ENCODE measurements at places on chromosomes 16 and 17.

DNA sequence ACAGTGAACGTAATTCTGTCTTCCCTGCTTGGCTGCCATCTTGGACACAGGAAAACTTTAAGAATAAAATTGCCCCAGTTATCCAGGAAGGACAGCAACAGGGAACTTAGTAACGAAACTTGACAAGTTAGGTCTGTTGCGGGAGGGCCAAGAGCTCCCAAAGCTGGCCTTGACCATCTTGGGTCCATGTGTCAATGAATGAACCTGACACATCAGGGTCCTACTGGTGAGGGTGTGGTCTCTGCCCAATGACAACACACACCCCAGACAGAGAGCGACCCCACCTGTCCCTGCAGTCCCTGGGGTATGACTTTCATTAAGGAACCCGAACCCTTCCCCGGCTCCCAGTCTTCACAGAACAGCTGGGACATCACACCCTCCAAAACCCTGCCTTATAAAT is 96.3 kb downstream of the NDE1 start:
- DNase-seq = no peak

DNA sequence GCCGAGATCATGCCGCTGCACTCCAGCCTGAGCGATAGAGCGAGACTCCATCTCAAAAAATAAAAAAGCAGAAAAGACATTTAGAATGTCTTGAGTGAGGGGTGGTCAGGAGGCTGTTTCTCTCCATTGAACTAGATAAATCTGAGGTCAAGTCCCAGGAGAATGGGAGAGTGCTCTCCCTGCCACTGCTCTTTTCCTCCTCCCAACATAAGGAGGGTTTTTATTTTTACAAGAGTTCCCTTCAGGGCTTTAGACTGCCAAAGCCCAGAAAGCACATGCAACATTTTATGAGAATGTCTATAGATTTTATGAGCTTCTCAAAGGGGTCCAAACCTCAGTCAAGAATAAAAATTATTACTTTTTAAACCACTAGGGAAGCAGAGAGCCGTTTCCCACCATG is 1.6 kb downstream of the RND2 start:
- no peak for DNase-seq

DNA sequence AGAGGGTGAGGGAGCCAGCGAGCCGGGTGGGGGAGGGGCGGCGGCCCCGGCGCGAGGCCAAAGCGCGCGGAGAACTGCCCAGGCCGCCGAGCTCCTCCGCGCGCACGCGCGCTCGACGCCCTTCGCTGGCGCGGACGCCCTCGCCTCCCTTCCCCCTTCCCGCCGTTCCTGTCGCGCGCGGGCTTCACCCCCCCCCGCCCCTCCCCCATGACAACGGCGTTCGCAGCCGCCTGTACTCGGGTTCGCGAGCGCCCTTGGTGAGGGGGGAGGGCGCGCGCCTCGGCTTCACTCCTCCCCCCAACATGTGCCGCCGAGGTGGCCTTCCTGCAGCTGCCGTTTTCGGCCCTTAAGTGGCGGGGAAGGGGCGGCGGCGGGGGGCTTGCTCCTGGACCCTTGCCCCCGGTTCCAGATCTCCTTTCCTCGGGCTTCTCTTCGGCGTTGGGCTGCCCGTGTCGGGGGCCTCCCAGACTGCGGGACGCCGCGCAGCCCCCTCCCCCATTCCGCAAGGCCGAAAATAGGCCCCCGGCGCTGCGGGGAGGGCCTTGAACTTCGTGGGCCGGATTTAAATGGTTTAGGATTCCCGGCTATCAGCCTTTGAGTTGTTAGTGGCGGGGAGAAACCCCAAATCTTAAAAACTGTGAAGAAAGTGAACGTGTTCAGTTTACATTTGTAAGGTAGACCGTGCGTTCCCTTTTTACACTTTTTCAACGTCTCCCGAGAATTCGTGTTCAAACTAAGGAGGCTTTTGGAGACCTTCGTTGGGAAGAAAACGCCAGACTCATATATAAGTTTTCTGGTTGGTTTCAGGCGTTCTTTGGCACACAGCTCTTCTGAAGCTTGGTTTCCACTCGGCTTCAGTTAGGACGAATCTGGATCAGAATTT is 653 bp downstream of the SRRM2 start:
- peak; percentile 33 for DNase-seq

- DNase-seq = no peak
These were observed 440.8 kb downstream of the KCNJ2 start for GRCh38 chr17:70610161-70610560.

- no peak for DNase-seq
These were observed 1.7 kb downstream of the ADORA2B start for GRCh38 chr17:15946611-15947120.

- DNase-seq = no peak
These were observed 46.5 kb downstream of the TEX2 start for GRCh38 chr17:64216338-64217248.

- DNase-seq = no peak
These were observed 6.8 kb downstream of the FHOD1 start for GRCh38 chr16:67240506-67240905.

GRCh38 chr17:49051269-49051668 is 54.1 kb downstream of the IGF2BP1 start:
- no peak for DNase-seq

- no peak for DNase-seq
These were observed 152.4 kb upstream of the RBL2 start for GRCh38 chr16:53281859-53282258.

GRCh38 chr16:81861915-81862314 is 82.8 kb downstream of the PLCG2 start:
- no peak for DNase-seq

DNA sequence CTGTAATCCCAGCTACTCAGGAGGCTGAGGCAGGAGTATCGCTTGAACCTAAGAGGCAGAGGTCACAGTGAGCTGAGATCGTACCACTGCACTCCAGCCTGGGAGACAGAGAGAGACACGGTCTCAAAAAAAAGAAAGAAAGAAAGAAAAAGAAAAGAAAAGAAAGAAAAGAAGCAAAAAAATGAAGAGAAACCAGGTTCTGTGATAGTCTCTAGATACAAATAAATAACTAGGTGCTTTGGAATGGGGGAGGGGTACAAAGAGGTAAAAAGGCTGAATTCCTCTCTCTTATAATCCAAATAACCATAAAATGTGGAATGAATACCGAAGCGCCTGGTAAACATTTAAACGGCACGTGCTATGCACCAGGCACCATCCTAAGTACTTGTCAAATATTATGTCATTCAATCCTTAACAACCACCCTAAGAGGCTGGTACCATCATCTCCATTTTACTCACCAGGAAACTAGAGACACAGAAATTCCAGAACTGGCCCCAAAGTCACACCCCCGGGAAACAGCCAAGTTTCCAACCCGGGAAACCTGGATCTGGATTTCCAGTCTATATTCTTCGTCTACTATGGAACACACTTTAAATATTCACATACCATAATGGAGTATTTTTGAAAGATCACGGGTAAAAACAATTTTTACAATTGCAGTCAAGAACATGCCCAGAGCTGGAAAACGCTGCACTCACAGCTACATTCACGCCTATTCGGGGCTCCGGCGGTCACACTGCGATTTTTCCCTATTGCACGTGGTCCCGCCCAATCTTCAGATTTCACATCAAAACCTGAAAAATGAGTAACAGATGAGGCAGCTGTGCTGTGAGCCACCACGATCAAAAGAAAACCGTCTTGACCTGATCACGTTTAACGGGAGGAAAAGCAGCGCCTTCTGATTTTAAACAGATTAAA is 10.5 kb downstream of the NXN start:
- DNase-seq = no peak

DNA sequence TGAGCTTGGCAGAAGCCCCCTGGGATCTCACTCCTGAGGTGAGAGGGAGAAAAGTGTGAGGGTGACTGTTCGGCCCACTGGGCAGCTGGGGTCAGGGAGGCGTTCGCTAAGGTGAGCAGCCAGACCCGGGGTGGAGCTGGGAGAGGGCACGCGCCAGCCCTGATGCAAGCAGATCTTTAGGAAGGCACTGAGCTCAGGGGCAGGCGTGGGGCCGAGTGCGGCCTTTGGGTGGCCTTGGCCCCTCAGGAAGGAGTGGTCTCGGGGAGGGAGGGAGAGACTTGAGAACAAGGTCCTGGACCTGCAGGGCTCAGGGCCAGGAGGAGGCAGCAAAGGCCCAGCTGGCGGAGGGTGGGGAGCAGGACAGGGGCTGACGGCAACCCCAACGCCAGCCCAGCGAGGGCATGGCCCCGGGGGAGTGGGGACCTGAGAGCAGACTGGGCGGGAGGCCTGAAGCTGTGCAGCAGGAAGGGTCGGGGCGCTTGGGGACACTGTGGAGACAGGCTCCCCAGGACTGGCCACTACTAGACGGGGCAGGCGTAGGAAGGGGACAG is 14.5 kb upstream of the WDR45B start:
- no peak for DNase-seq

DNA sequence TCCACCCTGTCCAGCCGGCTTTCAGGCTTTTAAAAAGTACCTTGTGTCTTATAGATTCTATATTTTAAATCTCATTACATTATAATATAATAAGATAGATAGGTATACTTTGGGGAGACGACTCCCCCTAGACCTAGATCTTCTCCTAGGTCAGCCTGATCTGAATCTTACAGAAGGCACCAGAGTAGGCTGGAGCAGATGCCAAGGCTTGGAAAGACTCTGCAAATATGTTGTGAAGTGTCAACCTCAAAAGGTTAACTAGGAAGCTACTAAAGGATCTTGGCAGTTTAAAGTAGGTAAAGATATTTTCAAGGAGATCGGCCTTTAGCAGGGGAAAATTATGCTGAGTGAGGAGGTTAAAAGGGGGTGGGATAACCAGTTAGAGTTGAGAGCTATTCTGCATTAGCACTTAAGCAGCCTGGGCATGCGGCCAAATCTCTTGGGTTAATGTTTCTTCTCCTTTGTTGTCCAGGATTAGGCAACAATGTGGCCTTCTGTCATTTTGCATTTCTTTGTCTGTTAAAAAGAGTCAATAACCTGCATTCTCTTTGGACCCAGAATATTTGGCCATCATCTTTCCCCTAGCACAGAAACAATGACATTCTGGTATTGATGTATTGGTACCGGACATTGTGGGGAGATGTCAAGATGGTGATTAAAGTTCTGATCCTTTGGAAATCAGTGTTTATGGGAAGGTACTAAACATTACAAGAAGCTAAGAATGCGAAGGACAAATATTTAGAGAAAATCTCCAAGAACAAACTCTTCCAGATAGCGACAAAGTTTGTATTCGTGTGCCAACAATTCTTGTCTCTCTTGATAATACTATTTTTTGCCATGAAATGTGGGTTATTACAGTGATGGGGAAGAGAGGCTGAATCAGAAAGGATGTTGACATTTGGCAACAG is 51.2 kb upstream of the DHX40 start:
- DNase-seq = peak; percentile 72

- no peak for DNase-seq
These were observed 86.7 kb downstream of the TIMM22 start for GRCh38 chr17:1083451-1084187.

GRCh38 chr17:22459953-22460350 is 767.6 kb downstream of the KCNJ18 start:
- no peak for DNase-seq

GRCh38 chr16:75143941-75144340 is 4.4 kb upstream of the ZFP1 start:
- no peak for DNase-seq

DNA sequence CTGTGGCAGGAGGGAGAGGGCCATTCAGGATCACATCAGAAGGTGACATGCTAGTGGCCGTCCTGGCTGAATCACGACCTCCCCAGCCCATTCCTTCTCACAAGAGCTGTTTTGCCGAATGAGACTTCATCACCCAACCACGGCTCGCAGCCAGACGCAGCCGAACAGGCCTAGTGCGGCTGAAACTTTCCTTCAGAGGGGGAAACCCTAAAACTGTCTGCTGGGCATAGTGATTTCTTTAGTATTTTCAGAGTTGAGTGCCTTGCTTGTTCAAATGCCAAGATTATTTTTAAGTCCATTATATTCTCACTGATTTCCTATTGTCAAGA is 343.7 kb downstream of the CPPED1 start:
- DNase-seq = no peak

DNA sequence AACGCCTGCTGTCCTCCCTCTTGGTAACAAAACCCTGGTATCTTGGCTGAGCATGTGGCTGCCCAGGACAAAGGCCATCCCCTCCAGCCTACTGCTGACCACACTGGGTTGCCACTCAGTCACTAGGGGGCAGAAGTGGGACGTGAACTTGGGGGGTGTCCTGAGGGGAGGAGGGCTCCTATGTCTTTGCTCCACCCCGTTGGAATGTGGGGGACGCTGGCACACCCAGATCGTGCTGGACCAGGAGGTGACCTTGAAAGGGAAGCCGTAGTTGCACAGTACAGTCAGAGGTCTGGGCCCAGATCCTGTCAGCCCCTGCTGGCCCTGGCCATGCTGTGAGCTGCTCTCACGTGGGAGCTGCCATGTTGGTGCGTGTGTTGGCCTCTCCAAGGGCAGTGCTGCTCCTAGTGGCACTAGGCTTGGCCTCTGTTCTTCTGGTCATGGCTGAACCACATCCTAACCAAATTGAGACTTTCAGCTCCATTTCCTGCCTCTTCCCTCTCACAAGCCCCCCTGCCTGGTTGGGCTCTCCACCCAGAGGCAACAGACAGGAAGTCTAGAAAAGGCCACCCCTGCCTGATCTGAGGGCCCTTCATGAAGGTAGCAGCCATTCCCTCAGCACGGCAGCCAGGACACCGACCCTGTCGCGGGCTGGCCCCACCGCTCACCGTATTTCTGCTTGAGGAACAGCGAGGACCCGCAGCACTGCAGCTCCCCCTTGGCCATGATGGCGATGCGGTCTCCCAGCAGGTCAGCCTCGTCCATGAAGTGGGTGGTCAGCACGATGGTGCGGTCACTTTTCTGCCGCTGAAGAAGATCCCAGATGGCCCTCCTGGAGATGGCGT is 29.0 kb upstream of the RNPS1 start:
- DNase-seq = no peak

- no peak for DNase-seq
These were observed 23.1 kb downstream of the PRDM7 start for GRCh38 chr16:90053902-90054500.

DNA sequence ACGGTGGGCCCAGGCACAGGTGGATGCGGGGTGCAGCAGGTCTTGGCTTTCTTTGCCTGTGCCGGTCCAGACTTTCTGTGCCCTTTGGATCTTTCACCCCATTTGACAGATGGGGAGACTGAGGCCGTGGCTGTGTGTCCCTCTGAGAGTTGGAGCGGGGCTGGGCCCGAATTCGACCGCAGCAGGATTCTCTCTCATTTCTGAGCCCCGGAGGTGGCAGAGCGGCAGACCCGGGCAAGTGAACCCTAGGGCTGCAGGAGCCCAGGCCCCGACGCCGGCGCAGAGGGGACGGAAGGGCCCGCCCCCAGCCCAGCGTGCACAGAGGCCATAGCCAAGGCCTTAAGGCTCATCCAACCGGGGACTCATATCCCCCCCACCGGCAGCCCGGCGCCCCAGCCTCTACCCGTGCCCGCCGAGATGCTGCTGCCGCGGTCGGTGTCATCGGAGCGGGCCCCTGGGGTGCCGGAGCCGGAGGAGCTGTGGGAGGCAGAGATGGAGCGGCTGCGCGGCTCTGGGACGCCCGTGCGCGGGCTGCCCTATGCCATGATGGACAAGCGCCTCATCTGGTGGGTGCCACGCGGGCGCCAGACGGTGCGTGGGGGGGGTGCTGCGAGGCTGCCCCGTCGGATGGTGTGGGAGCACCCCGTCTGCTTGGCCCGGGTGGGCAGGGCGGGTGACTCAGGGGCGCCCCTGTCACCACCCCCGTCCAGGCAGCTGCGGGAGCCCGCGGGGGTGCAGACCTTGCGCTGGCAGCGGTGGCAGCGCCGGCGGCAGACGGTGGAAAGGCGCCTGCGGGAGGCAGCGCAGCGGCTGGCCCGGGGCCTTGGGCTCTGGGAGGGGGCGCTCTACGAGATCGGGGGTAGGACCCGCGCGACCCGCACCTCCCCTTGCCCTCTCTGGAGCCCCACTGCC is 857 bp downstream of the TMC8 start:
- no peak for DNase-seq

- no peak for DNase-seq
These were observed 5.8 kb upstream of the ZNF23 start for GRCh38 chr16:71467810-71468209.

Measured in DMS 273 treated with DMSO at 0.1 percent for 48 hours (cell line).